ENCODE measurements at places on chromosomes 12 and 14. TPM values are rescaled to one million over a fixed set of nuclear protein-coding genes. Genes with fewer than 3 reads are reported as not detected.
A peak's percentile ranks its signal among the peaks of the same experiment; 100 is the strongest.

DNA sequence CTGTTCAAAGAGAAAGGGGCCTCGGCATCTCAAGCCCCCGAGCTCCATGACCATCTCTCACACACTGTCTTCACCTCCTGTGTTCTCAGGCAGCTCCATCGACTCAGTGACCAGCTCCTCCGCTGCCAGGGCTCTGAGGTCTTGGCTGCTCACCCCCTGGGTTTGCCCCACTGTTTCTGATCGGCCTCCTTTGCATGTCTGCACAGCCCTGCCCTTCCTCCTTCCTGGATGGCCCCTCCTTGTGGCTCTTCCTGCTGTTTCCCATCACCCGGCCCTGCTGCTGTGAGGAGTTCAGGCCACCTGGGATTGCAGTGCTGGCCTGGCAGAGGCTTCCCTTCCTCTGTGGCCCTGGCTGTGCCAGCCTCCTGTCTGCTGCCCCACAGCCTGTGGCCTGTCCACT lies 38.1 kb upstream of the PIWIL1 start:
- no peak for DNase-seq

DNA sequence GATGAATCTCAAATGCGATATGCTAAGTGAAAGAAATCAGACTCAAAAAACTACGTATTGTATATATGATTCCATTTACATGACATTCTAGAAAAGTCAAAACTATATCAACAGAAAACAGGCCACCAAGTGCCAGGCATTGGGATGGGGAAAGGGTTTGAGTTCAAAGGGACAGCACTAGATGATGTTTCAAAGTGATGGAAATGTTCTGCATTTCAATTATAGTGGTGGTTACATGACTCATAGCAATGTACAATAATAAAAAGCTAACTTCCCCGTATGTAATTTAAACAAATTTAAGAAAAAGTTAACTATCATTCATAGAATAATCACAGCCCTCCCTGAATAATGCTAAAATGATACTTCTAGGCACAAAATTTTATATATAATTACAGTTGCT lies 13.5 kb downstream of the HECTD1 start:
- no peak for DNase-seq

Gene FGD6
- total RNA-seq = 7.3 TPM

Gene CMA1
- total RNA-seq = not detected

DNA sequence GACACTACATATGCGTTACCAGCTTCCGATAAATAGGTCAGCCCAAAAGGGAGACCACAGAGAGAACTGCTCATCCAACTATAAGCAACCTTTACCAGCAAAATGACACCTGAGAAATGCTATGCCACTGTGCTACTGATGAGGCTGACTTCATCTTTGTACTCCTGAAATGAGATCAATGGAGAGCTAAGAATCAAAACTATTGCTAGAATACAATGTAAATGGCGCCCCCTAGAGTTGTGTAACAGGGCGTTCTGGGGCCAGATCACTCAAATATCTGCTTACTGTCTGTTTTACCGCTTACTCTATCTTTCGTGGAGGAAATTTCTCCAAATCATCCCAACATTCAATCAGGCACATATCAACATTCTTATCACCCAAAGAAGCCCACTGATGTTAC lies 4.6 kb downstream of the ZNF384 start:
- DNase-seq = peak; percentile 74

DNA sequence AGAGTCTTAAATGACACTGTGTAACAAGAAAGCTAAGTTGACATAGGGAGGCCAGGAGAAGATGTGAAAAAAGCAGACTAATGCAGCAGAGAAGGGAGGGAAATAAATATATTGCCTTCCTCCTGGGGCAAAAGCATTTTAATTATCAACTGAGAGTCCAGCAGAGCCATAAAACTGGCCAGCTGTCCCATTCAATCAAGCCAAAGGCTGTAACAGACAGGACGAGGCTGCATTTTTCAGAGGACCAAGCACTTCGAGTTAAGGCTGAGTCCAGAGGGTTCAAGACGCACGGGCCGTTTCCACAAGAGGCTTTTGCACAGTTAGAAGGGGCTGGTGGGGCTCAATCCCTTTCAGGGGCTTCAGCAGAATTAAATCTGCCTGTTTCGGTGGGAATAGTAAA lies 20.4 kb downstream of the MAP3K9 start:
- DNase-seq = no peak

Gene ANKRD33
- total RNA-seq = not detected

GRCh38 chr14:24694680-24695079 lies 60.7 kb upstream of the GZMB start:
- DNase-seq = no peak
